Activated T-cell treated with anti-CD3 and anti-CD28 coated beads, Interleukin-2, amount 50 U/mL, for 72 hours (primary cell): ENCODE measurements at places on chromosomes 2 and 18.

- no peak for DNase-seq
These were observed 76.7 kb downstream of the CRACDL start for GRCh38 chr2:98859323-98859722.

- DNase-seq = no peak
These were observed 1136.6 kb upstream of the NXPH2 start for GRCh38 chr2:139916822-139917221.

DNA sequence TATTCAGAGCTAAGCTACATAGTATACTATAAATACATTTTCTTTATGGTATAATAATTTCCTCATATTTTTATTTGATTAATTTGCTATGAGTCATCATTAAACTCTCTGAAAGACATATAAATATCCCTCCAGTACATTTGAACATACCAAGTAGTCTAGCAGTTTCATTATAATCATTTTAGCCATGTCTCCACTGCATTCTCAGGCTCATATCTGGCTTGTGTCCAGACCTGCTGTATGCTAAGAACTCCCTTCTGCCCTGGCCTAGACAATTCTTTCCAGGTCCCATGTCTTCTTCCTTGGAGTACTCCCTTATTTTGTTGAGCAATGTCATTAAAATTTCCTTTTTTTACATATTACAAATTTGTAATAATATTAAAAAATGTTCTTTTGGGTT, 16.6 kb upstream of the DYNC1I2 start:
- DNase-seq = no peak

- no peak for DNase-seq
These were observed 178.8 kb downstream of the TTC32 start for GRCh38 chr2:19723021-19723420.

DNA sequence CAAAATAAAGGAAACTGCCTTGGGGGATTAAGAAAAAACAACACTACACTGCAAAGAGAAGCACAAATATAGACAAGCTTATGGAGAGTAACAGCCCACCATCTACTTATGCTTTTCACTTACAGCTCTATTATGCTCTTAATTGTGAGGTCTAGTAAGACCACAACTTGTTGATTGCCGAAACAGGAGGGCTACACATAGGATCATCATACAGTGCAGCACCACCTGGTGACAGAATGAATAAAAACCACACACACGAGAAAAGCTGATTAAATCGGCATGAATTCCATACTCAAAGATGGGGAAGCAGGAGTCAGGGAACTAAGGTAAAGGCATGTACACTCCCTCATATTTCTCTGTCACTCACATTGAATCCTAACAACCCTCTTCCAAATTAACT, 259.2 kb downstream of the IKZF2 start:
- DNase-seq = no peak

- DNase-seq = no peak
These were observed 164.2 kb downstream of the INHBB start for GRCh38 chr2:120509991-120510735.

GRCh38 chr2:216970359-216970915, 110.6 kb upstream of the TNP1 start:
- DNase-seq = no peak
